Activated CD4-positive, CD25-positive, alpha-beta regulatory T cell (primary cell): ENCODE measurements at places on chromosomes 16 and 17.

DNA sequence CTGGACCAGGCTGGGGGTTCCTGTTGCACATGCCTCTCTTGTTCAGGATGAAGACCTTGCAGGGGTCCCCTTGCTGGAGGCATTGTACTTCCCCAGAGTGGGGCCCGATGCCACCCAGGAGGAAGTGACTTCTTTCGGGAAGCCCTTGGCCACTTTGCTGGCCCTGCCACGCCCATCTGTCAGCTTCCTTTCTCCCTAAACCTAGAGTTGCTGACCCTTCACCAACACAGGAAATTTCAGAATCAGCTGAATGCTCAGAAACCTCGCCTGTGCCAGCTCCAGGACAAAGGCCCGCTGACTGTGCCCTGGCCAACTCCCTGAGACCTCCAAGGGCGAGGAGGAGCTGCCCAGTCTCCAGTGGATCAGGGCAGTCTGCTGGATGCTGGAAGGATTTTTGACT, 26.7 kb downstream of the WNT9B start:
- DNase-seq: no peak

GRCh38 chr17:48556229-48556575, 11.3 kb upstream of the HOXB2 start:
- no peak for DNase-seq

DNA sequence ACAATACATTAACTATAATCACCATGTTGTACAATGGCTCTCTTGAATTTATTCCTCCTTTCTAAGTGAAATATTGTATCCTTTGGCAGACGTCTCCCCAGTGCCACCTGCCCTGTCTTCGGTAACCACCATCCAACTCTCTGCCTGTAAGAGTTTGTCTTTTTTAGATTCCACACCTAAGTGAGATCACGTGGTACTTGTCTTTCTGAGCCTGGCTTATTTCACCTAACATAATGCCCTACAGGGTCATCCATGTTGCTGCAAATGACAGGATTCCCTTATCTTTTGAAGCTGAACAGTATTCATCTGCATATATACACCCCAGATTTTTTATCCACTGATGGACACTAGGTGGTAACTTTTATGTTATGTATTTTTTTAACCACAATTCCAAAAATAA, 24.2 kb downstream of the ORC6 start:
- no peak for DNase-seq

- no peak for DNase-seq
These were observed 14.4 kb upstream of the CCL13 start for GRCh38 chr17:34341916-34342315.

- no peak for DNase-seq
These were observed 601 bp upstream of the RFWD3 start for GRCh38 chr16:74667255-74667700.

DNA sequence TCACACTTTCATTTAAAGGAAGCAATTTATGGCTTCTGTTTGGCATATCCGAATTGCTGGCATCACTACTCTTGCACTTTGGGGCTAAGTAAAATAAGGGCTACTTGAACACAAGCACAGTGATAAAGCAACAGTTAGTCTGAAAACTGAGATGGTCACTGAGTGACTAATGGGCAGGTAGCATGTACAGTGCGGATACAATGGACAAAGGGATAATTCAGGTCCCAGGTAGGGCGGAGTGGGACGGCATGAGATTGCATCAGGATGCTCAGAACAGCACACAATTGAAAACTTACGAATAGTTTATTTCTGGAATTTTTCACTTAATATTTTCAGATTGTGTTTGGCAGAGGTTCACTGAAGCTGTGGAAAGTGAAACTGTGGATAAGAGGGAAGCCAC, 9.2 kb upstream of the SMIM36 start:
- DNase-seq: no peak

- DNase-seq: no peak
These were observed 316.6 kb downstream of the CDH13 start for GRCh38 chr16:82943371-82943770.

DNA sequence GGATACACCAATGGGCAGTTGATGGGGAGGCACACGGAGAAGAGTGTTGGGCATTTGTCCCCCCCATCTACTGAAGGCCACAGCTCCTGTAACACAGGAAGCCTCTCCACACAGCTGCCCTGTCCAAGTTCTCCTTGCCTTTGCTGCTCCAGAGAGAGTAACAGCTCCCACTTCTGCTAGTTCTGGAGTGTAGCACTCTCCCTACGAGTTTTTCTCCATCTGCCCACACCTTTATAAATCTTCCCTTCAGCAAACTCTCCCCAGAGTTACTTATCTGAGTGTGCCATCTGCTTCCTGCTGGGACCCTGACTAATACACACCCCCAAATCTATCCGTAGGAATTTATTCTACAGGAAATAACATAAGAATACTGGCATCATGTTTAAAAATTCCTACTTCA, 42.6 kb upstream of the ERN1 start:
- DNase-seq: no peak

GRCh38 chr16:57045694-57046381, 46.5 kb upstream of the CPNE2 start:
- no peak for DNase-seq

- DNase-seq: no peak
These were observed 98.9 kb downstream of the ZNF423 start for GRCh38 chr16:49756775-49757558.

- DNase-seq: no peak
These were observed 2126.0 kb downstream of the TP53TG3F start for GRCh38 chr16:35585411-35585810.

GRCh38 chr16:86219655-86220445, 290.5 kb upstream of the FOXF1 start:
- DNase-seq: no peak

DNA sequence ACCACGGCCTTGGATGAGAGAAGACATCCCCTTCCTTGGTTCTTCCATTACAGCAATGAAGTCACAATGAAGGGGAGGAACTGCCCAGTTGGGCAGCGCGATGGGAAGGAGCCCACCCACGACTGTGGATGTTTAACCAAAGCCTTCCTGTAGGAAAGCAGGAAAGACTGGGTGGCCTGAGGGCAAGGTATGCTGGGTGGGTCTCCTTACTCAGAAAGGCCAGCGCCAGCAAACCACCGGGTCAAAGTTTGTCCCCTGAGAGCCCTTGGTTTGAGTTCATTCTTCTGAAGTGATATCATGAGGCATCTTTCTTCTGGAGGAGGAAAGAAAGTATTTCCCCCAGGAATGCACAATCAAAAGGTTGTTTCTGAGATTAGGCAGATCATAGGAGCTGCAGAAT, 105.2 kb downstream of the C16orf95 start:
- no peak for DNase-seq

DNA sequence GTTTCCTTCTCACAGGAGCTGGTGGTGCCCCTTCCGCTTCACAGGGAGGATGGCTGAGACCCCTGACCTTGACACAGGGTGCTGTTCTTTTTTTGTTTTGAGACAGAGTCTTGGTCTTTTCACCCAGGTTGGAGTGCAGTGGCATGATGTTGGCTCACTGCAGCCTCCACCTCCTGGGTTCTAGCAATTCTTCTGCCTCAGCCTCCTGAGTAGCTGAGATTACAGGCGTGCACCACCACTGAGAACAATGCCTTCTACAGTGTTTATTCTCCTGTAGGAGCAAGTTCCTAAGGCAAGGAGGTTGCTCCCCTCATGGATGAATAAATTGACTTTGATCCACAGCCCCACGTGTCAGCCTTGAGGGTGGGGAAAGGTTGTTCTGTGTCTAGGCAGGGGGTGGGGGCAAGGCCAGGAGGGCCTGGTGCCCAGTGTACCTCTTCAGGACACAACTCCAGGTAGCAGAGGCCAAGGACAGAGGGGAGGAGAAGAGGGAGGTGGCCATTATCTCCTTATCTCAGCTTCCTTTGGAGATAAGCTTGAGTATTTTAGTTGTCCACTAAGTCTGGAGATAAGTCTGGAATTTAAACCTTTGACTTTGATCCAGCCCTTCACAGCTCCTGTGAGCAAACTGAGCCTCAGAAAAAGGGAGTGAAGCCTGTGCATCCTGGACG, 159.4 kb downstream of the SEC14L1 start:
- no peak for DNase-seq

GRCh38 chr16:56728980-56729734, 772 bp upstream of the NUP93 start:
- no peak for DNase-seq

DNA sequence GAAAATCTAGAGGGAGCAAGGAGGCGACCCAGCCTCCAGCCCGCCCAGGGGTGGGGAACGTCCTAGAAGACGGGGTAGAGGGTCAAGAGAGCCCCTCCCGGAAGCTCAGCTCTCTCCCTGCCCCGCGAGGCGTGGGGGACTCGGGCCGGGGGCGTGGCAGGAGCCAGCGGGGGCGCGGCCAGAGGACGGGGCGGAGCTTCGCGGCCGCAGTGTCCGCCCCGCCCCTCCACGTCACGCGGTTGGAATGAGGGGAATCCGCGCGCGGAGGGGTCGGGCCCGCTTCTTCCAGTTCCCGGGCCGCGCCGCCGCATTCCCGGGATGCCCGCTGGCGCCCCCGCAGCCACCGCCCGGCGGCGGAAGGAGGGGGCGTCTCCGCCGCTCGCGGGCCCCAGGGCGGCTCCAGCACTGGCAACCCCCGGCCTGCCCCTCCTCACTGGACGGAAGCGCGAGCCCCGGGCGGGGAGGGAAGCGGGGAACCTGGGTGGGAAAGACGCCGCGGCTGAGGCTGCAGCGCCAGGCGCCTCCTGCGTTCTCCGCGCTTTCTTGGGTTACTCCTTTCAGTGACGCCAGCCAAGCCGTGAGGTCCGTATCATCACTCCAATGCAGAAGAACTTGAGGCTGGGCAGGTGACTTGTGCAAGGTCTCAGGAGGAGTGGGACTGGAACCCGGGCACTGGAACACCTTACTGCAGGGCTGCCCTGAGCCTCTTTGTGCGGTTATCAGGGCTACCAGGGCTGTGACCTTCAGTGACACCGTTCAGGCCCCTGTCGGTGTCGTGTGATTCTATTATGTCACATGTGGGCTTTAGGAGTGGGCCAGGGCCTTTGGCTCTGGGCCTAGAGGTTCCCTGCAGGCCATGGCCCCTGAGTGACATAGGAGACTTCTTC, 4.3 kb downstream of the MYO1C start:
- DNase-seq: peak; percentile 53

- DNase-seq: no peak
These were observed 45.7 kb downstream of the TMEM186 start for GRCh38 chr16:8751481-8752311.

DNA sequence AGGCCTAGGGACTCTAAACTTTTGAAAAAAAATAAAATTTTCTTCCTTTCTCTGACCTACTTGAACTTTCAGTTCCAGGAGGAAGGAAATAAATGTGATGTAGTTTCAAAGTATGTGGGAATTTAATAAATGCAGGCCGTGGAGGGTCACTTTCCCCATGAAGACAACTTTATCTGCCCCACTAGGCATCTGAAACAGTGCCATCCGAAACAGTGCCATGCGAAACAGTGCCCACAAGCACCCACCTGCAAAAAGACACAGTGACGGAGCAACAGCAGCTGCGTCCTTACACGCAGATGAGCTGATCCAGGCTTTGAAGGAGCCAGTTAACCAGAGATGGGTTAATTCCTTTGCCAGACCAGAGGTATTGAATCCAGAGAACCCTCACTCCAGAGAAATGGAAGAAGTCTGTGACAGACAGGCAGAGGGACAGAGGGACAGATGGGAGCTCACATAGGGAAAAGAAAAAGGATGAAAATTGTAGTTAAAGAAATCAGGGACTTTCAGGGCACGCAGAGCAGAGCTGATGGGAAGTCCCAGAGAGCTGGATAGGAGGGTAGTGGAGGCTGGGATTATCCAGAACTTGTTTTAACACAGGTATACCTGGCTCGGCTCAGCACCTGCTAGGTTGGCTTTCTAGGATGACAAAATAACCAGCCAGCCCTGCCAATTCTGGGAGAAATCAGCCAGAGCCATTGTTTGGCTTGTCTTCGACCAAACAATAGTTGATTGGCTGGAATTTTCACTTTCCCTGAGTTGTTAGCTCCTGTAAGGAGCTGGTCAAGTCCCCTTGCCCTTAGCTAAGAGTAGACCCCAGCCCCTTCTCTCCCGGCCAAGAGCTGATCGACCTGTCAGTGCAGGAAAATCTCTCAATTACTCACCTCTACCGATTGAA, 17.1 kb upstream of the HOXB13 start:
- DNase-seq: no peak
